Naive thymus-derived CD4-positive, alpha-beta T cell (primary cell): ENCODE measurements at places on chromosomes 11 and 22. TPM values are rescaled to one million over a fixed set of nuclear protein-coding genes. Genes with fewer than 3 reads are reported as not detected.

FRMD8 gene
- polyA plus RNA-seq, result 39.3 TPM

GRAMD1B gene
- 2.3 TPM for polyA plus RNA-seq

OR52E8 gene
- not detected for polyA plus RNA-seq

MRGPRF gene
- not detected for polyA plus RNA-seq
